ENCODE measurements at places on chromosomes 11 and 22.
A peak's percentile ranks its signal among the peaks of the same experiment; 100 is the strongest.

DNA sequence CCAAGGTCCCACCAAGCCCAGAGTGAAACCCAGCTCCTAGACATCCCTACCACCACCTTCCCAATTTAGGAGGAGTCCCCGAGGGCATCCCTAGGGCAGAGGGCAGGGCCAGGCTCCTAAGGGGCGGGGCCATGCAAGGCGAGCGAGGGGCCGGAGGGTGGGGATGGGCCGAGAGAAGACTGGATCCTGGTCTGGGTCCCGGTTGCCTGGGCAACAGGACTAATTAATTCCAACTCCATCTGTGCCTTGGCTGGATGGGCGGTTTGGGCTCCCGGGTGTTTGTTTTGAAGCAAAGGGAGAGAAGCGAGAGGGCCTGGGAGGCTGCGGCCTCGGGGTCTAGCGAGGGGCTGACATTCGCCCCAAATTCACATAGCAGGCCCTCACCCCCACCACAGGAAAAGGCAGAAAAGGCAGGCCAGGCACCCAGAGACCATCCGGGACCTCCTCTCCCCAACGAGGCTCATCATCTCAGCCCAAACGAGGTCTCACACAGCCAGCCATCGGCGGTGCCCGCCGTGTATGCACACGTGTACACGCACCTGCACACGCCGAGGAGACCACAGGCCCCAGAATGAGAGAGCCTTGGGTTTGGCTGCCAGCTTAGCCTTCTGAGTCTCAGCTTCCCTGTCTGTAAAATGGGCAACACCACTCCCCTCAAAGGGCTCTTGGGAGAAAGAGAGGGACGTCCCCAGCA is 23.9 kb downstream of the ELFN2 start:
- no peak for DNase-seq

DNA sequence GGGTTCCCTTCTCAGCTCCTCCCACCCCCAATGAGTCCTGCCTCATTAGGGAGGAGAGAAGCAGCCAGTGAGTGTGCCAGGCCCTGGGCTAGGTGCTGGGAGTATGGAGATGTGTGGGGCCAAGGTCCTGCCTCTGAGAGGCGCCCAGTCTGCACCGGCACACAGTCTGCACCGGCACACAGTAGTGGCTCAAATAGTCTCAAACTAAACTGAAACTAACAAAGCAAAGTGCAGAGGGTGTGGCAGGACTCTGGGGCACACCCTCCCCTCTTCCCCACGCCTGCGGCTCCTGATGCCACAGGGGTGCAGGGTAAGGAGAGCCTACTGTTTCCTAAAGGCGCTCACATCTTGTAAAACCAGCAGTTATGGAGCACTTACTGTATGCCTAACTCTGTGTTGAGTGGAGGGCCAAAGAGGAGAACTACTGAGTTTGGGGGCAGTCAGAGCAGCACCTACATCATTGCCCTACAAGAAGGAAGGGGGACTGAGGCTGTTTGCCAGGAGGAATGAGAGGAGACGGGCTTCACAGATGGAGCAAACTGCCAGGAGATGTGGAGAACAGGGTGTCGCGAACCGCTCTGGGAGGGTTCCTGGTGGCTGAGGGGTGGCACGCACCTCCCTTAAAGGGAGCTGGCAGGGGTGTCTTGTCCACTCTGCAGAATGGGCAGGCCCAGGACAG is 939 bp upstream of the SH3BP1 start:
- DNase-seq: peak; percentile 65

GRCh38 chr22:20153945-20154344 is 3.1 kb upstream of the CCDC188 start:
- no peak for DNase-seq

GRCh38 chr11:111723595-111723994 is 42.6 kb downstream of the PPP2R1B start:
- DNase-seq: no peak

- no peak for DNase-seq
Measured at GRCh38 chr11:93166194-93166593, 31.6 kb downstream of the SLC36A4 start.

DNA sequence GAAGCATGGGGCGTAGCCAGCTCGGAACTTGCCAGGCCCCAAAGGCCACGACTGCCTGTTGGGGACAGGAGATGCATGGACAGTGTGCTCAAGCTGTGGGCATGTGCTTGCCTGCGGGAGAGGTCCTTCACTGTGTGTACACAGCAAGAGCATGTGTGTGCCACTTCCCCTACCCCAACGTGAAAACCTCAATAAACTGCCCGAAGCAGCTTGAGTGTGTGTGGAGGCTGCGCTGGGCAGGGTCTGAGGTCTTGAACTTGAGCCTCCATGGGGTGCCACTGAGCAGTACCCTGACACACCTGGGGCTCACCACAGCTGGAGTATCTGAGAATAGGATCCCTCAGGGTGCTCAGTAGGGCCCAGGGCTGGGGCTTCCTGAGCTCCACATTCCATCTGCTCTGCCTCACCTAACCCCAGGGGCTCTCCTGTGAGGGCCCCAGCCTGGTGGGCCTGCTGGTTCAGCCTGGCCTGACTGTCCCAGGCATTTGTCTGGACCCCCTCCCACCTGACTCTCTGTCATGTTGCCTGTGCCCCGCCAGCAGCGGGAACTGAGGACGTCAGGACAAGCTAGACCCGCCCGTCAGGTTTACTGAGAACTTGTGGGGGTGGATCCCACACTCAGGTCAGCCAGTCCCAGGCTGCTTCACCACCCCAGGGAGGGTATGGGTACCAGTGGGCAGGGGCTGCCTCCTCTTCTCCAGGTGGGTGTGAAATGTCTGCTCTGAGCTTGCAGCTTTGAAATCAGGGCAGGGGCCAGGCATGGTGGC is 3.2 kb downstream of the RASSF7 start:
- no peak for DNase-seq

DNA sequence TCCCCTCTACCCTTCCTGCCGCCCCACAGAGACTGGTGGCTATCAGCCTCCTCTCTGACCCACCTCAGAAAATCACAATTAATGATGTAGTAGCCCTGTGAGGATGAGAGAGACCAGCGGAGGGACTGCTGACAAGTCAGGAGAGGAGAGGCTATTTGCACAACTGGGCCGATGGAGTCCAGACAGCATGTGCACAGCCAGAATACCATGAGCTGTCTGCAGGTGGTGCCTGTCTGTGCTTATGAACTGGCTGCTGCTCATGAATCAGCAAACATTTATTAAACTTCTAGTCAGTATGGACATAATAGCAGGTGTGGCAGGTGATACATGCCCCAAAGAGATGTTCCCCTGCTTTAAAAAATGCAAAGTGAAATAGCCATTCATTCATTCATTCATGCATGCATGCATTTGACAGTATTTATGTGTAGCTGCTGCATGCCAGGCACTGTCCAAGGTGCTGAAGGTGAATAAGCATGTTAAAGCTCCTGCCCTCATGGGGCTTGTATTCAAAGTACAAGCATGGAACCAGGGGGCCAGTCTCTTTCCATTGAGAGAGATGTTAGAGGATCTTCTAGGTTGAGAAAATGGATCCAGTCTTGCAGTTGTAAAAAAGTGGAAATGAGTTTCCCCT is 141.3 kb downstream of the GRIK4 start:
- no peak for DNase-seq

DNA sequence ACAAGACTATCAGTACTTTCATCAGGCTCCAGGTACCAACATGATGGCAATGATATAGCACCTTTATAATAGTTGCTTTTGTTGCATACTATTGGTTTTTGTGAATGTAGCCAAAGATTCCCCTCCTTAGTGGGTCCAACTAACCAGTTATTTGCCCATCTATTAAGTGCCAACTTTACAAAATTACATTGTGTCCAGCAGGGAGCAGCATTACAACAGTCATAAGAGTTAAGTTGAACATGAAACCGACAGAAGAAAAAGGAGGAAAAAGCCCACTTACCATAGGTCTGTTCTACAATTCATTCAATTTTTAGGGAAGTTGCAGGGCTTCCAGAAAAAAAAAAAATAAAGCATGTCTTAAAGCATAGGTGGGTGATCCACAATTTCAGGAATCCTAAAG is 21.6 kb downstream of the IMMP1L start:
- DNase-seq: no peak

DNA sequence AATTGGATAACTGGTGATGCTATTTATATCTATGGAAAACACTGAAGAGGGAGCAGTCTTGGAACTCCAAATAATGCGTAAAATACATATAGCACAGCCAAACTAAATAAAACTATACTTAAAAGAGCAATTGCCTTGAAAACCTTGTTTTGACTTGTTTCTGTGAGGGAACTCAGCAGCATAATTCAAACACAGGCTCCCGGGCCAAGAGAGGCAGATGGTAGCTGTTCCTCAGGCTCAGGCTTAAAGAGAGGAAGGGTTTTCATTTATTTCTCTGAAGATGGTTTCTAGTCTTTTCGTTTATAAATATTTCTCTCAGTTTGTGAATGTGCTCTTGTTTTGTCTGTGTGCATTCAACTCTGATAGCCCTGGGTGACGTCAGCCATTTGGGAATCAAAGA is 82.4 kb downstream of the FANCF start:
- DNase-seq: no peak

DNA sequence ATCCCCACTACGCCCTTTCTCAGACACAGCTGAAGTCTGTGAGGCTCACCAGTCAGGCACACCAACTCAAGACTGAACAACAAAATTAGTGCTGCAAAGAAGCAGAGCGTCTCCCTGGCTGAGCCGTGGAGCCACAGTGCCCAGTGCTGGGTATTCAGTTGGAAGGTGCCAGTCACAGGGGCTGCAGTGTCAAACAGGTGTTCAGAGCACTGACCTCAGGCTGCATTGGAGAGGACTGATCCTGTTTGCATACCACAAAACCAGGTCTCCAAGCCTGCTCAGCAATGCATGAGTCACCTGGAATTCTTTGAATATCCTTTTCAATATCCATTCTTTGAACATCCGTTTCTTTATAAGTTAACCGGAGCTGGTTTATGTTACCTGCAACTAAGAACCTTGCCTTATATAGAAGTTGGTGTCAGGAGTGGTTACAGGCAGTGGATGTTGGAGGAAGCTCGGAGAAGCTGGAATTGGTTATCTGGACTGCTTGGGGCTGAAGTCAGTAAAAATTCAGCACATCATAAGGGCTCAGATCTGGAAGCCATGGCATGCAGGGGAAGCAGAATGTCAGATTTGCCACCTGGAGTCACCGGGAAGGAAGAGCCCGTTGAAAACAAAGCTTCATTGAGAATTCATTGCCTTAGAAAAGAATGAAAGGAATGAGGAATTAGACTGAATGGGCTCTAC is 30.3 kb downstream of the PDGFB start:
- peak; percentile 30 for DNase-seq

GRCh38 chr11:134022748-134023147 is 46.1 kb upstream of the JAM3 start:
- DNase-seq: no peak

DNA sequence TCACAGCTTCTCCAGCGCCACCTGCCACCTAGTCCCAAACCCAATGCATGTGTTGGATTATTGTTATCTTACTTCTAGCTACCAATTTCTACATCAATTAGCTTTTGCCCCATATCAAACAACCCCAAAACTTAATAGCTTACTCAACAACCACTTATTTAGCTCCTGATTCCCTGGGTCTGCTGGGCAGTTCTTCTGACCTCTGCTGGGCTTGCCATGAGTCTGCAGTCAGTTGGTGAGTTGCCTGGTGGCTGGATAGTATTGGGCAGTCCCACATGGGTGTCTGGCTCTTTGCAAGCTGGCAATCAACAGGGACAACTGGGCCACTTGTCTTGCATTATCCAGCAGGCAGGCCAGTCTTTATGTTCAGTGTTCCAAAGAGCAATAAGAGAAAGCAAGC is 13.6 kb upstream of the MS4A15 start:
- no peak for DNase-seq

DNA sequence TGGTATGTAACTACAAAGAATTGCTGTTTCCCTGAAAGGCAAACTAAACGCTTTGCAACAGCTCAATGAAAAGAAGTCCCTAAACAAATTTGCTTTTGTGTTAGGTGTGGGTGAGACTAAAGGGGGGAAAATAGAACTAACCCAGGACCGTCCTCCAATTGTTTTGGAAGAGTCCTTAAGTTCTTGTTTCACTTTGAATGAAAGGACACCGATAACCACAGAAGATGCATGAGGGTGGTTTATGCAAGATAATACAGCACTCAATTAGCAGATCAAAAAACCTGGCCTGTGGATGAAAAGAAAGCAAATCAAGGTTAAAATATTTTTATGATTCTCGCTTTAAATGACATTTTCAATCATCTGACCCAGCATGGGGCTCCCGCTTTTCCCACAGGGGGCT is 304.5 kb upstream of the SYN3 start:
- no peak for DNase-seq

- DNase-seq: no peak
Measured at GRCh38 chr11:133553885-133554740, 21.8 kb upstream of the OPCML start.

DNA sequence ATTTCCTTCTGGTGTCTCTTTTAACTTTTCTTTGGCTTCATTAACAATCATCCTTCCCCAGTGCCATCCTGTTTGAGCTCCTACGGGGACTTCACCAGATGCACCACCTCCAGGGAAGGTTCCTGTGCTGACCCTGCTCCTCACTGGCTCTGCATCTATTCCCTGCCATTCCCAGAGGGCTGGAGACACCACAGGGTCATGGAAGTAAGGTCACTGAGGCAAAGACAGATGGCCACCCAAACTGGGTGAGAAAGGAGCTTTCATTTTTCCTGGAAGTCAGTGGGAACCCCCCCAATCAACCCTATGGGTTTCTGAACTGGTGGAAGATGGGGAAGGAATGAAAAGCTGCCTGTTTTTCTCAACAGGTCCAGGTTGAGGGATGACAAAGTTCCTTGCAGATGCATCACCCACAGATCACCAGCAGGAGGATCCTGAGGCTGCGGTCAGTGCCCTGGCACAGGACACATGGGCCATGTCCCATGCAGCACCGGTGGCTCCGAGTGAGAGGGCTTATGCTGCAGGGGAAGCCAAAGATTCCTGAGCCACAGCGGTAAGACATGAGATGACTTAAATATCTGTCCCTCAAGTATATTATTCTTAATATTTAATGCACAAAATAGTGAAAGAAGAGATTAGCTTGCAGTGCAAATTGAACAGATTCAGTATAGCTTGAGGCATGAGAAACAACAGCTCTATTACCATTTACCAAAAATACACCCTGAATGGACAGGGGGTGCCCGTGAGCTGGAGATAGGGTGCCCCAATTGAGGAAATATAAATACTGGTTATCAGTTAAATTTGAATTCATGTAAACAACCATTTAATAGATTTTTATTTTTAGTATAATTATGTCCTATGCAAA is 73.0 kb upstream of the VPREB1 start:
- no peak for DNase-seq

- no peak for DNase-seq
Measured at GRCh38 chr11:45078236-45079074, 68.0 kb upstream of the PRDM11 start.

DNA sequence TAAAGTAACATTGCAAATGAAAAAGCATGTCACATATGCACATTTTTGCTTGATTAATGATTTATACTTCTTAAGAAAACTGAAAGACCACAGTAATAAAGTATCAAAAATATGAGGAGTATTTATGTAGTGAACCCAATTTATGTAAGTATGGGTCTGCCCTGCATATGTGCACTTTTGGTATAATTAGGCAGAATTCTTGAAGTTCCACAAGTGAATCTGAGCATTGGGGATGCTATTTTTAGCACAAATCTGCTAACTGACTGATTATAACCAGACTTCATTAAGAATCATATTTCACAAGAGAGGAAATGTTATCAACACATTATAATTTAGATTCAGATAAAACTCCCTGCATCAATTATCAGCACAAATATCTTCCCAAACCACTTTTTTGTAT is 407.1 kb upstream of the LRRC4C start:
- DNase-seq: no peak

Data from activated CD8-positive, alpha-beta memory T cell treated with anti-CD3 and anti-CD28 coated beads for 24 hours (primary cell).